Stimulated activated CD4-positive, alpha-beta T cell treated with anti-CD3 and anti-CD28 coated beads, Interleukin-2, amount 100 ng/mL, for 4 hours (primary cell): ENCODE measurements at places on chromosomes 4 and X.
A peak's percentile ranks its signal among the peaks of the same experiment; 100 is the strongest.

GRCh38 chrX:113399506-113400192, 559.0 kb upstream of the AMOT start:
- no peak for DNase-seq

- DNase-seq, result no peak
Measured at GRCh38 chr4:8410641-8411271, 29.8 kb downstream of the ACOX3 start.

- DNase-seq, result no peak
Measured at GRCh38 chrX:31546126-31546525, 474.3 kb upstream of the FTHL17 start.

GRCh38 chr4:145536044-145536443, 54.4 kb downstream of the SMAD1 start:
- no peak for DNase-seq

DNA sequence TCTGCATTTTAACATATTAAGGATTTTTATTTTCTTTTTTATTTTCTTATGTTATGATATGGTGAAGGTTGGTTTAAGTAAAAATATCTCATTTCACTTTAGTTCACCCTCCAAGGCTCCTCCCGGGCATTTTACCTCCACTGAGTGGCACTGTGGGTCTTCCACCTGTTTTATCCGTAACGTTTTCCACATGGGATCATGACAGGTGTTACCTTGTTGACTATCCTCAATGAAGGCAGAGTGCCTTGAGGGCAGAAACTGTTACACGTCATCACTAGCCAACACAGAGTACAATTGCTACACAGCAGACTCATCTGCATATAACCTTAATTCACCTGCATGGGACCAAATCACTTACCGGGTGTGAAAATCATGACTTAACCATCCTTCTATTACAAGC, 105.8 kb downstream of the GEMIN8 start:
- DNase-seq, result no peak

GRCh38 chrX:132393992-132394391, 94.8 kb downstream of the MBNL3 start:
- DNase-seq, result no peak

GRCh38 chr4:52263607-52264006, 212.5 kb downstream of the SPATA18 start:
- DNase-seq, result no peak

DNA sequence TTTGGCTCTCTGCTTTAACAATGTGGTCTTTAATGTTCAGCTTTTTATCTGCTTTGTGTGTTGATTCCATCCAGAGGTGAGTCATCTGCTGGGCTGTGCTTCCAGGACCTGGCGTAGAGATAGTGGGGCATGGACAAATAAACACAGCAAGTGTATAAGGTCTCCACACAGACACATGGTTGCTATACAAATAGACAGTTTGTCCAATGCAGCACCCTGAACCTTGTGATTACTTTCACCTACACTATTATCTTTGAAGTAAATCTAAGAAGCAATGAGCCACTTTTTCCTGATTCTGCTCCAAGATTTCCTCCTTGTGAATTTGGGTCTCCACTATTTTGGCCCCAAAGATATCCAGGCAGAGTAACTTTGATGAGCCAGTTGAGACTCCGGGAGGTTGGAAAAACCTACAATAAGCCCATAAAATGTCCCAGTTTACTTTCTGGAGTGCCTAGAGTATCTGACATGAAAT, 12.1 kb downstream of the PPARGC1A start:
- DNase-seq, result no peak

GRCh38 chr4:55795341-55795740, 24.2 kb upstream of the EXOC1L start:
- no peak for DNase-seq

DNA sequence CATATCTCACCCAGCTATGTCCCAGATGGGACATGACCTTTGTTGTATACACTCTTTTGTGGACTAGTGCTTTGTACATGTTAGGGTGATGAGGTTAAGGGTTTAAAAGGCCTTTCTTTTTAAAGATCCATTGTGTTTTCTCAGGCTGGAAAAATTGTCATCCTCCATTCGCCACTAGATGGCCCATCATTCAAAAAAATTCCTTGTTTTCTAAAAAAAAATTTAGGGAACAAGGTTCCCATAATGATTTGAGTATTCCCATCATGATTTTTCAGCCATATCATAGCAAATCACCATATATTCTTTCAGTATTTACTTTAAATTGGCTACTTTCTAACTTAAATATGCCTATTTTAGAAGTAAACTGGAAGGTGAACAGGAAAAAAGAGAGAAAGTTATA, 91.9 kb upstream of the TMEM164 start:
- no peak for DNase-seq

GRCh38 chr4:87144356-87144755, 76.1 kb downstream of the KLHL8 start:
- no peak for DNase-seq

GRCh38 chrX:47595716-47596251, 13.5 kb downstream of the TIMP1 start:
- no peak for DNase-seq

GRCh38 chrX:72062916-72063315, 68.8 kb downstream of the RTL5 start:
- no peak for DNase-seq

GRCh38 chr4:113756005-113756410, 5.5 kb downstream of the CAMK2D start:
- no peak for DNase-seq

DNA sequence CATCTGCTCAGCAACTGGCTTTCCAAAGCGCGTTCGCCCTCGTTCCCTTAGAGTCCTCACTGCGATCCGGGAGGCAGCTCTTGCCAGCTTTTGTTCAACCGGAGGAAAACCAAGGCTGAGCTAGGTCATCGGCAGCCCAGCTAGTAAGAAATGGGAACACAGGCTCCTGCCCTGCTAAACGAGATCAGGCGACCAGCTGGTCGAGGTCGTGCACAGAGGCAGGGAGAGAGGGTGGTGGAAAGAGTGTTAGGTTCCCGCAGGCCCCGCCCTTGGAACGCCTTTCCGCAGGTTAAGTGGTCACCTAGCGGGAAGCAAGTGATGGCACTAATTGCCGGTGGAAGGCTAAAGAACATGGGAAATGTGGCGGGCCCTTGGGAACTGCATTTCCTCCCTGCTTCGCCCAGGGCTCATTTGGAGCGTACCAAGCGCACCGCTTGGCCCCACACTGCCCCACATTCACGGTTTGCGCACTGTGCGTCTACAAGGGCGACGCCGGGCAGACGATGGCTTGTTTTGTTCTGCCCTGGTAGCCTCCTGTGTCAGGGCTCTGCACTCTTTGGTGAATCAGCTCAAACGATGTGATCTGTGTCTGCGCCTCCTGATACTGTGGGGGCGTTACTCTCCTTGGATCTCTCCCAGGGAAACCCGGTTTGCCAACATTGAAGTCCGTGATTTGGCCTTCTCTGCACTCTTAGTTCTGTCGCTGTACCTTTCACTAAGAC, 7.2 kb upstream of the PRDM8 start:
- DNase-seq, result no peak

GRCh38 chr4:16496501-16496900, 270.2 kb upstream of the TAPT1 start:
- DNase-seq, result no peak

GRCh38 chrX:85994797-85995196, 52.6 kb downstream of the CHM start:
- DNase-seq, result no peak

DNA sequence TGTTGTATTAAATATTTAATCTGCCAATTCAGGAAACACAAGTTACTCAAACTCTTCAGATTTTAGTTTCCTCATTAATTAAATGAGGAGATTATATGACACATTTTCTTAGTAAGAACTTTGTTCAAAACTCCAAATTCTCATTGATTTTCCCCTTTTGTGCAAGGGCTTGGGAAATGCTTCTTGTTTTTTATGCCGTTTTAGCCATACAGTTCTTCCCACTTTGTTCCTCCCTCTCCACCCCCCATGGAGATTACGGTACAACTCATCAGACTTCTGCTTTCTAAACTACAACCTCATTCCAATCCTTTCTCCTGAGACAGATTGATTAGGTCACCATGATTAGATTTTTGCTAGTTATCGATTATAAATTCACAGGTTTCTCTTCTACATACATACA, 10.9 kb upstream of the BBS7 start:
- no peak for DNase-seq

DNA sequence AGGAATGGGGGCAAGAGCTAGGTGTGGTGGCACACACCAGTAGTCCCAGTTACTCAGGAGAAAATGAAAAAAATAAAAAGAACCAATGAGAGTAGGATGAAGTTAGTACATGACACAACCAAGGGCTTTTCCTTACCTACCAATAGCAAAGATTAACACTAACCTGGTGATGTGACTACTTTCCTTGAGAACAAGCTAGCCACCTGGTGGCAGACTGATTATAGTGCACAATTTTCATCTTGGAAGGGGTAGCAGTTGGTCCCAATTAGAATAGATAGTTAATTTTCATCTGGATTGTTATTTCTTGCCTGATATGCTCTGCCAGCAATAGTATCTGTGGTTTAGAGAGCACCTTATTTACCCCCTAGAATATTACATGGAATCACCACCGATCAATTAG, 1216.8 kb upstream of the PABPC4L start:
- no peak for DNase-seq

- no peak for DNase-seq
Measured at GRCh38 chr4:48141048-48141447, 7.0 kb upstream of the TXK start.

- DNase-seq, result no peak
Measured at GRCh38 chr4:137521053-137521452, 11.2 kb downstream of the PCDH18 start.

- DNase-seq, result no peak
Measured at GRCh38 chr4:91764085-91764484, 539.7 kb upstream of the GRID2 start.

DNA sequence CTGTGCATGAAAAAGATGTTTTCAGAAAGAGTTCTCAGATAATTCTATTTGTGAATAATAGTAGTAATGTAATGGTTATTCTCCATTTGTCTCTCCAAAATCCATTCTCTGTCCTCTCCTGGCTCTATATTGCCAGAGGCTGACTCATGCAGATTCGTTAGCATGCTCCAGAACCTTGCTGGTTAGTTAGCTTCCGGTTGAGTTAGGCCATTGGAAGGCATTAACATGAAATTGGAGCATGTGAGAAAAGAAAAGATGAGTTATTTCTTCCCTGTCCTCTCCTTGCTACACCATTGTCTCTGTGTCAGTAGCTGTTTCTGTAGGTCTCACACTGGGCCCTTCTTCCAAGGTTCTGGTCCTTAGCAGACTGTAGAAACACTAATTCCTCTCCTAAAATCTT, 23.5 kb upstream of the PRDM8 start:
- no peak for DNase-seq

- no peak for DNase-seq
Measured at GRCh38 chr4:35963974-35964515, 280.3 kb downstream of the ARAP2 start.

DNA sequence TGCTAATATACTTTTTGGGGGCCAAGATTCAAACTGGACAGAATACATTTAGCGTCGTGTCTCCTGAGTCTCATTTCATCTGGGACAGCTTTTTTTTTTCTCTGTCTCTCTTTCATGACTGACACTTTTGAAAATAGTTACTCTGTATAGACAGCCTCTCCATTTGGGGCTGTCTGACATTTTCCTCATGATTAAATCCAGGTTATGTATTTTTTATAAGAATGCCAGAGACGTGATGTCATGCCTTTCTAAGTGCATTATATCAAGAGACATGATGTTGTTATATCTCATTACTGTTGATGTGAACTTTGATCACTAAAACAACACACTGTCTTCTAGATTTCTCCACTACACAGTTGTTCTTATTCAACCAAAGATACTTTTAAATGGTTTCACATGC, 199.0 kb downstream of the BANK1 start:
- DNase-seq, result no peak

- no peak for DNase-seq
Measured at GRCh38 chrX:154114652-154115051, 17.1 kb upstream of the MECP2 start.

- DNase-seq, result no peak
Measured at GRCh38 chr4:78345237-78345636, 206.3 kb upstream of the ANXA3 start.

DNA sequence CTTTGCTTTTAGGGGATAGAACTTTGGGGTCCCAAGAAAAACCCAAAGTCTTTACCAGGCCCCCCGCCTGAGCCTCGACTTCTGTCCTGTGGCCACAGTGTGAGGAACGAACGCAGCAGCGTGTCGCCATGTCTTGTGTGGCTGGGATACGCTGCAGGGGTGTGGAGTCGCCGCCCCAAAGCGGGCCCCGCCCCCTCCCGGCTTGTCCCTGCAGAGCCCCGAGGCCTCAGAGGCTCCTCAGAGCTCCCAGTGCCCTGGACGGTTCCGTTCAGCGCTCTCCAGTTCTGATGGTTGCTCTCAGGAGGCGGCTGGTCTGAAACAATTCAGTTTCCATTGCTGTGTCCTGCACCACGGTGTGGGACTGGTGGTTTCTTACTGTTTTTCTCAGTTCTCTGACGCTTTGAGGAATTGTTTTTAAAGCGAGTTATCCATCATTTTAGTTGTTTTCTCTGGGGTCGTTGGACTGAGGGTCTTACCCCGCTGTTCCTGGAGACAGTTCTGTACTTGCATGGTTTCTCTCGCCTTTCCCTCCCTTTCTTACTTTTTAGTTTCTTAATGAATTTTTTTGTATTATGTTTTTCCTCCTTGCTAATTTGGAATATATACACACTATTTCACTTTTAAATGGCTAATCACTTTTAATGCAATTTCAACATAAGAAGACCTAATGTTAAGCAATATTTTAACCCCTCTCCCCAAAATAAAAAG, 1.6 kb upstream of the IDUA start:
- DNase-seq, result peak; percentile 63

DNA sequence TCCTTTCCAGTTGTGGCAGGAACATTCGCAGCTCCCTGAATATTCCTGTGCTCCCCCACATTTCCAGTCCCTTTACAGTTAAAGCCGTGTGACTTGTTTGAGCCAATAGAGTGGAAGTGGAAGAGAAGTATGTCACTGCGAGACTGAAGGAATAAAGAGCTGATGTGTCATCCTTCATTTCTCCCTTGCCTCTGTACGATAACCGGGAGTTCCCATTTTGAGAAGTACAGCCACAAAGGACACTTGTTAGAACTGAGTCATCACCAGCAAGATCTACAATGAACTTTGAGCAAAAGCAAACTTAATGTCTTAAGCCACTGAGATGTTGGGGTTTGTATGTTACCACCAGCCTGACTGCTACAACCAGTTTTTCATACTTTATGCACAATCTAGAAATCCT, 92.3 kb downstream of the SPRY1 start:
- no peak for DNase-seq

DNA sequence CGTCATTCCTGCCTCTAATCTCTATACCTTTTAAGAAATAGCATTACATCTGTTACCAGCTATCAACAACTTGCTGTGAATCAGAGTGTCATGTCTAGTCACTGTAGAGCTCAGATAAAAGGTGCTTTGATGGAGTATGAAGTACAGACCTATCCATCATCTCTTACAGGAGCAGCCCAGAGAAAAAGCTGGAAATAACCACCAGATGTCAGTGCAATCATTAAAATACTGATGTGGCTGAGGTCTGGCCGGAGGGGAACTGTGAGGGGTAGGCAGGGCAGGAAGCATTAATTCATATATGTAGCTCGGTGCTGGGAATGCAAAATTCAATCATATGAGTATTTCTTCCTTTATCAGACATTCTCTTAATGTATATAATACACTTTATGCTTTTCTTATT, 100.6 kb downstream of the AKAP4 start:
- no peak for DNase-seq

DNA sequence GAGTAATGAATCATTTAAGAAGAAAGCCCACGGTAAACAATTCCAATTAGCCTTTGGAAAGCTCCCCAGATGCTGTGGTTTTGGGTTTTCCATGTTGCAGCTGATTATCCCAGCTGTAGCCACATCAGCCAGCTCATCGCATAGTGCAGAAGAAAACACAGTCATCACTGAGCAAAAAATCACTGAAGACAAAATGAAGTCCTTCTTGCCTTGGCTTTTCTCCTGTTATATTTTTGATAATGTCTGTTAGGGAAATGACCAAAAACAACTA, 193.0 kb upstream of the C1QTNF7 start:
- no peak for DNase-seq
